ENCODE measurements at places on chromosomes 16 and 17. TPM values are rescaled to one million over a fixed set of nuclear protein-coding genes. Genes with fewer than 3 reads are reported as not detected.

DNA sequence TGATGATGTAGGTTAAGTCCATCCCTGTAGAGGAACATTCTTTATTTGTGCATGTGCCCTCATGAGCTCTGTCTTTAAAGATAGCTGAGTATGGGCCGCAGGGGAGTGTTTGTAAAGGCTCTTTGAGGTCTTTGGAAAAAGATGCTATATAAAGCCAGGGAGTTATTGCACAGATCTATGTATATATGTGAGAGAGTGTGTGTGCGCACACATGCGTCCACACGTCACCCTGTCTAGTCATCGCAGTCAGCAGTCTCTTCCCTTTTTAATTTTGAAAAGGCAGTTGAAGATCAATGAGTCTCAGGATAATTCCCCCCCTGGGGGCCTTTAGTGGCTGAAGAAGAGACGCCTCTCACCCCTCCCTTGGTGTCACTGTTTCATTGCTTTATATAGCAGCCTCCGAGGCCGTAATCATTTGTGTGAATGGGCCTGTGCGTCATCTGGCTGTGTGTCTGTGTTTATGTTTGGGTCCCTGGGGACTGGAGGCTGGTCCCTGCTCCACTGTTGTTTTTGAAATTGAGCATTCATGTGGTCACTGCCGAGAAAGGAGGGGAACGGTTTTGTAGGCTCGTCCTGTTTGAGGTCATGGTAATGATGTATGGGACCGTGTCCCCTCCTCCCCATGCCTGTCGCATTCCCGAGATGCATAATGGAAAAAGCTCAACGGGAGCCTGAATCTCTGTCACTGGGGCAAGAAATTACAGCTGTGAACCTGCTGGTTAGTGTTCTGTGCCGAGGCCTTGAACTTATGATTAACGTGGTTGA, 143.9 kb downstream of the SNX29 start:
- peaks cover 9% of the 10 kb centered on the region for H3K36me3 ChIP-seq
- no peaks in the 10 kb centered on the region for H3K27me3 ChIP-seq
- no peak overlapping the region for H3K27ac ChIP-seq
- peaks cover 7% of the 10 kb centered on the region for H3K4me1 ChIP-seq
- no peak overlapping the region for H3K4me3 ChIP-seq
- no peak for DNase-seq

DNA sequence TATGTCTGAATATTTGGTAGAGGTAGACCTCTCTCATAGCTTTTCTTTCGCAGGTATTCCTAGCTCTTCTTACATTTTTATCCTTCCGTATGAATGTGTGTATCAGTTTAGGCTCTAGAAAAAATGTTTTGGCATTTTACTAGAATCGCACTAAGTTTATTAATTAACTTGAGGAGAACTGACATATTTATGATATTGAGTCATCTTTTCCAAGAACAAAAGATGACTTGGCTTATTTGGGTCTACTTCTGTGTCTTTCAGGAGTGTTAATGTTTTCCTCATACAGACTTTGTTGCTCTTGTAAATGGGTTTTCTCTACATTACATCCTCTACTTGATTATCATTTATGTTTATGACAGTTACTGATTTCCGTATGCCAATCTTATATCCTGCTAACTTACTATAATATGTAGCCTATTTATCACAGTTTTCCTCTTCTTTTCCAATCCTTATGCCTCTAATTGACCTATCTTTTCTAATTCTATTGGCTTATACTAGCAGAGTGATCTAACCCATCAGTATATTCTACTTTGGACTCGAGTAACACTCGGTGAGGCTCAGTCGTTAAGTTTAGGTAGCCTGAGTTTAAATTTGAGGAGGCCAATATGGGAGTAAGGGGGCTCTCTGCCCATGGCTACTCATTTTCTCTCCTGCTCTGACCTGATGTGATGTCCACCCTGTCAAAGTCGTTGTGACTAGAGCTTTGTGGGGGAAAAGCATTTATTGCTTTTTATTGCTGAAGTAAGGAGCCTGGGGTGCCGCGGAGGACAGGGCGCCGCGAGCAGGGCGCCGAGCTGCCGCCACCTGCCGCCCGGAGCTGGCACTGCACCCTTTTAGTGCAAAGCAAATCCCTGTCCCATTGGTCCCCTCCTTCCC, 20.0 kb downstream of the ST6GALNAC1 start:
- no peak overlapping the region for H3K27ac ChIP-seq
- H3K4me1 ChIP-seq = peaks cover 3% of the 10 kb centered on the region
- H3K4me3 ChIP-seq = no peak overlapping the region
- no peaks in the 10 kb centered on the region for H3K36me3 ChIP-seq
- no peaks in the 10 kb centered on the region for H3K27me3 ChIP-seq

DNA sequence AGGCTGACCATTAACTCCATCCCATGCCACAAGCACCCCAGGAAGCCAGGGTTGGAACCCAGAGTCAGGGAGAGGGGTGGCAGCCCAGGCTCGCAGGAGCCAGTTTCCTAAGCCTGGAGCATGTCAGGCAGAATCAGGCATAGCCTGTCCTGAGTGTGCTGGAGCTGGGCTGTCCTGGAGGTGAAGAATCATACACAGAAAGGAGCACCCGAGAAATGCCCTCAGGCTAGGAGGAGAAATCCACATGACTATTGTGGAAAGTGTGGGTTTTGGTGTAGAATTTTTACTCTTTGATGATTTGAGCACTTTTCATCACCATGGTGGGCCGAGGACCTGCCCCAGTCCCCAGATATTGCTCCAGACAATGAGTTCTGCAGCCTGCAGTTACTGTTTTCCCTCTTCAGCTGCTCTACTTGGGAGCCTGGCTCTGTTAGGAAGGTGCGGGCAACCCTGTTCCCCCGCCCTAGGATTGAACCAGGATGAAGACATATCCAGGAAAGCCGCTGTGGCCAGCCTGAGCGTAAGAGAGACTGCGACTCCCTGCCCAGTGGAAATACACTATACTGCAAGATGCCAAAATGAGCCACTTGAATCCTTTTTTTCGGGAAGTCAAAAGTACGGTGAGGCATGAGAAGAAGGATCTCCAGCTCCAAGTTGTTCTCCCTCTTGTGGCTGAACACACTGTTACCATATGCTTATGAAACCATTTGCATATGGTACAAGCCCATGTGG, 29.0 kb upstream of the HEATR6 start:
- DNase-seq = no peak
- H3K27ac ChIP-seq = no peak overlapping the region
- H3K36me3 ChIP-seq = no peaks in the 10 kb centered on the region
- peaks cover 38% of the 10 kb centered on the region for H3K27me3 ChIP-seq
- H3K4me1 ChIP-seq = peaks cover 9% of the 10 kb centered on the region

GRCh38 chr17:6163612-6164333, 93.6 kb downstream of the WSCD1 start:
- DNase-seq = no peak
- no peaks in the 10 kb centered on the region for H3K4me1 ChIP-seq
- H3K4me3 ChIP-seq = no peak overlapping the region

GRCh38 chr16:79599837-79600637, 500 bp downstream of the MAF start:
- no peak for DNase-seq
- peaks cover 79% of the 10 kb centered on the region for H3K27me3 ChIP-seq
- no peaks in the 10 kb centered on the region for H3K36me3 ChIP-seq
- H3K27ac ChIP-seq = no peak overlapping the region
- H3K4me1 ChIP-seq = peaks cover 19% of the 10 kb centered on the region

- H3K27me3 ChIP-seq = no peaks in the 10 kb centered on the region
- H3K27ac ChIP-seq = no peak overlapping the region
- no peak for DNase-seq
- peaks cover 34% of the 10 kb centered on the region for H3K36me3 ChIP-seq
- no peak overlapping the region for H3K4me3 ChIP-seq
- peaks cover 27% of the 10 kb centered on the region for H3K4me1 ChIP-seq
These were observed 39.7 kb downstream of the USP22 start for GRCh38 chr17:21003007-21003621.

- H3K4me3 ChIP-seq = no peak overlapping the region
- peaks cover 5% of the 10 kb centered on the region for H3K27me3 ChIP-seq
These were observed 28.1 kb downstream of the MYBBP1A start for GRCh38 chr17:4527134-4527533.

DNA sequence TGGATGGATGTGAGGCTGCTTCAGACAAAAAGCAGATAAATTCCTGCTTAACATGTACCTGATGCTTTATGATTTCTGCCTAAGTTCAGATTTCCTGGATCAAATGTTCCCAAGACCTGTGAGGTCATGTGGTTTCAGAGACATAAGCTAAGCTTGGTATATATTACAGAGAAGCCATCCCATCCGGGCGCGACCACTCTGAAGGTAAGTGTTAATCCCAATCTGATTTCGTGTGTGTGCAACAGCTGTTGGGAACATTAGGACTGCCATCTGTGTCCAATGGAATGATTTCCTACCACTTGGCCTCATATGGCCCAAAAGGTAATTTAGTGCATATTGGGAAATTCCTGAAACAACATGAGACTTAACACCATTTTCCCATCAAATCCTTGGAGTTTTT, 199.1 kb downstream of the HS3ST3B1 start:
- H3K4me3 ChIP-seq = no peak overlapping the region
- H3K36me3 ChIP-seq = no peaks in the 10 kb centered on the region
- DNase-seq = no peak

DNA sequence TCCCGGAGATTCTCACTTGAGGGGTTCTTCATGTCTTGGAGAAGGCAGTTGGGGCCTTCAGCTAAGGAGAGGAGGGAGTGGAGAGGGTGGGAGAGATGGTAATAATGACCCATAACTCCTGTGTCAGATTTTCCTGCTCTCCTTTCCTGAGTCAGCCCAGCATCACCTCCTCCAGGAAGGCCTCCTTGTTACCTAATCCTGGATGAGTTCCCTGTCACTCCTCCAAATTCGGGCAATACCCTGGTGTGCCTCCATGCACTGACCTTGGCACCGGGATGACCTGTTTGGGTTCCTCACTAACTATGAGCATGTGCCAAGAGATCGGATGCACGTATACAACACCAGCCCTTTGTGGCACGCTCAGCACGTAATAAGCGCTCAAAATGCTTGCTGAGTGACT, 38.8 kb downstream of the SDK2 start:
- H3K27me3 ChIP-seq = no peaks in the 10 kb centered on the region
- no peak for DNase-seq
- H3K4me1 ChIP-seq = peaks cover 1% of the 10 kb centered on the region
- no peak overlapping the region for H3K4me3 ChIP-seq

DNA sequence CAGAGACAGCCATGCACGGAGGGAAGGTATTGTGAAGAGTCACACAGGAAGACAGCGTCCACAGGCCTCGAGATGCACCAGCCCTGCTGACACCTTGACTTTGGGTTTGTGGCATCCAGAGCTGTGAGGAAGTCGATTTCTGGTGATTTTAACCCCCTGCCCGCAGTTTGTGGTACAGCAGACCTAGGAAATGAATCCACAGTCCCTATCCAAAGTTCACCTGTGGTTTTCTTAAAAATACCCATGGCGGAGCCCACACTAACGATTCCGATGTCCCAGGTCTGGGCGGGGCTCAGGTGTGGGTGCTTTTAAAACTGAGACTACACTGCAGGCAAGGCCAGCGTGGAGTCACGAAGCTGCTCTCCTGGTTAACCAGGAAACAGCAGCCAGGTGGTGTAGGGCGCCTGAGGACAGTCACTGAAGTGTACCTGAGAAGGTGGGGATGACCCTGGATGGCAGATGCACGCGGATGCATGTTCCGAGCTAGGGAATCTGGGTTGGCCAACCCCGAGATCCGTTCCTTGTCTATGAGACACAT, 14.4 kb upstream of the MEAK7 start:
- no peaks in the 10 kb centered on the region for H3K27me3 ChIP-seq
- peaks cover 13% of the 10 kb centered on the region for H3K36me3 ChIP-seq
- H3K4me1 ChIP-seq = peaks cover 66% of the 10 kb centered on the region
- DNase-seq = peak; percentile 74
- H3K27ac ChIP-seq = peak overlapping the region; percentile 87
- H3K4me3 ChIP-seq = peak overlapping the region; percentile 35

- H3K4me3 ChIP-seq = no peak overlapping the region
- no peaks in the 10 kb centered on the region for H3K36me3 ChIP-seq
- peaks cover 12% of the 10 kb centered on the region for H3K27me3 ChIP-seq
- no peak overlapping the region for H3K27ac ChIP-seq
- no peak for DNase-seq
- H3K4me1 ChIP-seq = peaks cover 11% of the 10 kb centered on the region
These were observed 601 bp upstream of the PRSS33 start for GRCh38 chr16:2787961-2788360.

DNA sequence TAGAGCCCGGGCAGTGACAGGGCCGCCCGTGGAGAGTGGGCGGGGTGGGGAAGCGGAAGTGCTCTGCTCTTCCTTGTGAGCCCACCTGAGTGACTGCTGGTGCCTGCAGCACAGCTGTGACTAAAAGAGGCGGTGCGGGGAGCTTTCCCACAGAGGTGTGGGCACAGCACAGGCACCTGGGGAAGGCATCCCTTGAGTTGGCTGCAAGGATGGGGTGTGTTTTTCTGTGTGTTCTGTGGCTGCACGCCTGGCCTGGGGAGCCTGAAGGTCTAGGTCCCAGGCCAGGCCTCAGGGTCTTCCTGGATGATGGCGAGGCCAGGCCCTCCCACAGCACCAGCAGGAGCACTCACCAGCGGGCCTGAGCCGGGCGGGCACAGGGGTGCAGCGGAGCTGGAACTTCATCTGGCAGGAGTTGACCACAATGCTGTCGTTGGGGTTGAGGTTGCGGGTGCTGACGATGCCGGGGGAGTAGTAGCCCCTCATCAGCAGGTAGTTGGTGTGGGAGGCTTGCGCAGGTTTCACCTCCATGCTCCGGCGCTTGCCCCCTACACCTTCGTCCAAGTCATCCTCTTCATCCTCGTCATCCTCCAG, 67.1 kb downstream of the IL21R start:
- DNase-seq = no peak
- peaks cover 14% of the 10 kb centered on the region for H3K4me1 ChIP-seq
- no peak overlapping the region for H3K27ac ChIP-seq

DNA sequence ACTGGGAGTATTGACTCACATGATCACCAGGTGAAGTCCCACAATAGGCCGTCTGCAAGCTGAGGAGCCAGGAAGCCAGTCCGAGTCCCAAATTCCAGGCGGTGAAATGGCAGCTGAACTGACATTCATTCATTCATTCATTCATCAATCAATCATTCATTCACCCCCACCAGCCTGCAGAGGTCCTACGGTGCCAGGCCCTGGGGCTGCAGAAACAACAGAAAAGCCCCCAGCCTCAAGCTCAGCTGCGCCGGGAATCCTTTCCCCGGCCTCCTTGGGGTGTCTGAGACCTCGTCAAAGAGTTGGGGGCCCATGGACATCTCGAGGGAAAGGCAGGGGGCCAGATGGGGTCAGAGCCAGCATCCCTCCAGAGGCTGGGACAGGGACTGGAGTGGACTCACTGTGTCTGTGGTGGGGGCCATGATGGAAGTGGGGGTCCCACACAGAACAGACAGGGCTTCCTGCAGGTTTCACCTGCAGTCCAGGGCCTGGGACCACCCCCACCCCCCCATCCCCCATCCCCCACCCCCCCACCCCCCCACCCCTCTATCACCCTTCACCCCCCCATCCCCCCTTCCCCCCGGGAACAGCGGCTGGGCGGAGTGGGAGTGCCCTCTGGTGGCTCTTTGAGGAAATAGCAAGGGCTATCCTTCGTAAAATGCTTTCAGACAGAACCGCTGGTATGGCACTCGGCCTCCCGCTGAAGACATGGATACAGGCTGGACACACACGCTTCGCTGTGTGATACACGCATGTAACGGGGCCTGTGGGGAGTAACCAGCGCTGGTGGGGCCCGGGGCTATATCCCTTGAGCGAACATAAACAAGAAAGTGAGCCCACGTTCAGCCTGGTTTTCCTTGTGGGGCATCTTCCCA, 8.5 kb upstream of the ZC3H18 start:
- no peak overlapping the region for H3K27ac ChIP-seq
- peak; percentile 38 for DNase-seq
- H3K4me1 ChIP-seq = peaks cover 13% of the 10 kb centered on the region
- no peak overlapping the region for H3K4me3 ChIP-seq
- H3K27me3 ChIP-seq = peaks cover 22% of the 10 kb centered on the region
- H3K36me3 ChIP-seq = no peaks in the 10 kb centered on the region

SCGB1C2 gene
- total RNA-seq = not detected

HS3ST3A1 gene
- 0.12 TPM for total RNA-seq

HLF gene
- 0.32 TPM for total RNA-seq

SMPD3 gene
- total RNA-seq = 0.06 TPM

TPSB2 gene
- not detected for total RNA-seq

SLC12A3 gene
- total RNA-seq = 0.04 TPM

KRT36 gene
- not detected for total RNA-seq

All from activated naive CD8-positive, alpha-beta T cell treated with anti-CD3 and anti-CD28 coated beads for 36 hours (primary cell).